Osteoblast (primary cell): ENCODE measurements at places on chromosomes 12 and 14.

GRCh38 chr12:49334226-49334625, 2.8 kb downstream of the C1QL4 start:
- DNase-seq = peak; percentile 64

GRCh38 chr14:93171376-93171775, 13.3 kb downstream of the MOAP1 start:
- DNase-seq = no peak

- DNase-seq = peak; percentile 85
These were observed 200.1 kb downstream of the DAD1 start for GRCh38 chr14:22388669-22389595.

DNA sequence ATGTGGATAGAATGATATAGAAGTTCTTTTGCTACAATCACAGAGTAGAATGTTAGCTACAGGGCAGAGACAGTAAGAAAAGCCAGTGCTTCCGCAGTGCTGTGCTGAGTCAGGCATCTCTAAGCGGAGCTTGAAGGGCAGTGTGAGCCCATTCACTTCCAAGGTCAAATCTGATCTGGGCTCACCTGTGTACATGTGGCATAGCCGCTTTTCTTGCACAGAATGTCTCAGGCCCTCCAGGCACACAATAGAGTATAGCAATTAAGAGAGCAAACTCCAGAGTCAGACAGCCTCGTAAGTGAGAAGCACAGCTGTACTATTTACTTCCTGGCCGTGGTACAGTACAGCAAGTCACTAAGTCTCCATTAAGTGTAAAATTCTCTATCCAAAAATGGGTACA, 26.8 kb downstream of the CORO1C start:
- DNase-seq = no peak

- DNase-seq = no peak
These were observed 48.8 kb upstream of the FOXN3 start for GRCh38 chr14:89465876-89466275.

DNA sequence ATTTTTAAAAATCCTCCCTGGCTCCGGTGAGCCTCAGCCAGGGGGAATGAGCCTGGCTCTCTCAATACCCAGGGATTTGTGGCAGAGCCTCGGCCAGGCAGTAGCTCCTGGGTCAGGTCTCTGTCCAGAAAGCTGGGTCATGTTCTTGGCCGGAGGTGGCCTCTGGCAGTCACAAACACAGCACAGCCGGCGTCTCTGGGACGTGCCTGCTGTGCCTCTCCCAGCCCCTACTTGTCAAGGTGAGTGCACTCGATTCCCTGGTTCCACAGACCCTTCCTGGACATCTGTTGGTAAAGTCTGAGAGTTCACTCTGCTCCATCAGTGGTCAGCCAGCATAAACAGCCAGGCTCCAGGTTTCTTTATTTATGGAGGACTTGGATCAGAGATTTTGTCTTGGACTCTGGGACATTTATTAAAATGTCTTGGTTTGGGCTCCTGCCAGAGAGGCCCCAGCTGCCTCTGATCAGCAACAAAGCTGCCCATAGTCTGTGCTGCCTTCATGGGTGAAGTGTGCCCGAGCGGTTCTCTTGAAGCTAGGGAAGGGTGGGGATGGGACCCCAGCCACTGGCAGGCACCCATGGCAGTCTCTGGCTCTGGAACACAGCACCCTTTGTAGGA, 56.7 kb downstream of the DGLUCY start:
- DNase-seq = no peak

DNA sequence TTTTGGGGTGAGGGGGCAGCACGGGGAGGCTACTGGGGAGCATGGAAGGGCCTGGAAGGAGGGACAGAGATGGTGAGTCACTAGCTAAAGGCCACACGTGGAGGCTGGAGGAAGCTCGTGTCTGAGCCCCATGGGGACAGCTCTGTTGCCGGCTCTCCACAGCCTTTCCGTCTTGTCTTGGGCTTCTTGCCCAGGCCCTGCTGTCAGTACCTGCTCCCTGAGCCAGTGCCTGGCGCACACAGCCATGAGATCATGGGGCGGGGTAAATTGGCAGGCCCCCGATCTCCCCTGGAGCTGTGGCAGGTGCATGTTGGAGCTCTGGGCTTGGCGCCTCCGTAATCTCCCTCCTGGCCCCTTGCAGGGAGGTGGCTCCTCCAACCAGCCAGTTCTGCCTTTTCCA, 16.1 kb upstream of the KRT80 start:
- DNase-seq = peak; percentile 93

DNA sequence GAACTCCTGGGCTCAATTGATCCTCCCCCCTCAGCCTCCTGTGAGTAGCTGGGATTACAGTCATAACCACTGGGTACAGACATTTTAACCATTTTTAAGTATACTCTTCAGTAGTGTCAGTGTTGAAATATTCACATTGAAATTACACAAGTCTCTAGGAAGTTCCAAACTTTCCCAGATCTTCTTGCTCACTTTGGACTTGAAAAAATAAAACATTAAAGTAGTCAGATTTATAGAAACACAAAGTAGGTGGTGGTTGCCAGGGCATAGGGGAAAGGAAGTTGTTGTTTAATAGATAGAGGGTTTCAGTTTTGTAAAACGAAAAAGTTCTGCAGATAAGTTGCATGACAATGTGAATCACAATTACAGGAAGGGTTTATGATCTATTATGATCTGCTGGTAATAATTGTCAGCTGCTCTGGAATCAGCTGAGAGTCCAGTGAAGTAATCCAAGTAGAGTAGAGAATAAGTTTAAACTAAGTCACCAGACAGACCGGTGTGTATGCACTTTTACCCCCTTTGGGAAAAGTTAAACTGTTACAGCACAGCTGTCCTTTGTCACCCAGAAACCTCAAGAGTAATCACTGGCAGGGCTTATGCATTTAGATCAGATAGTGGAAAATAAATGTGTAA, 27.4 kb downstream of the PCNX1 start:
- peak; percentile 72 for DNase-seq

- no peak for DNase-seq
These were observed 306.4 kb upstream of the TBX3 start for GRCh38 chr12:114990381-114990780.

GRCh38 chr14:85663256-85663655, 133.3 kb downstream of the FLRT2 start:
- no peak for DNase-seq

GRCh38 chr12:110717037-110717436, 25.7 kb downstream of the PPP1CC start:
- no peak for DNase-seq

DNA sequence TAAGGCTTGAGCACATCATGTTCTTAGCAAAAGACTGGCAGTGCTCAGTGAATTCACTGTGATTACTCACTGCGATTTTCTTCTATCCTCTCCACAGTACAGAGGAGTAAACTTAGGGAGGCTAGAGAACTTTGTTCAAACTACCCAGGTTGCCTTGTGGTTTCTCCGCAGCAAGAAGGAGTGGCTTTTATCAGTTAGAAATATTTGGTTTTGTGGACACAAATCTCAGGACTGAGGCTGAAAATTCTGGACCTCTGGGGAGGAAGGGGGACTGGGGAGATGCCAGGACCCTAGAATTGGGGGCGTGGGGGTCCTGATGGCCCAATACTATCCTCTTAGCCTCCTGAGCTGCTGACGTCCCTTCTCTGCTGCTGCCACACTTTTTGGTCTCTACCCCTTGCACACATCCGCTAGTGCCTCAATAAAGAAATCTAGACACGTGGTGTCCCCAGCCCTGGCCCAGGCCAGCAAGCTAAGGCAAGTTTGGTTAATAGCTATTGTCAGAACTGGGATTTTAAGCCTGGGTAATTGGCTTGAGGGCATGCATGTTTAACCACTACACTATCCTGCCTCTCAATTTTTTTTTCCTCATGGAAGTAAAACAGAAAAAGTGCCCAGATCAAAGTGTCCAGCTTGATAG, 842 bp downstream of the OAS2 start:
- no peak for DNase-seq

DNA sequence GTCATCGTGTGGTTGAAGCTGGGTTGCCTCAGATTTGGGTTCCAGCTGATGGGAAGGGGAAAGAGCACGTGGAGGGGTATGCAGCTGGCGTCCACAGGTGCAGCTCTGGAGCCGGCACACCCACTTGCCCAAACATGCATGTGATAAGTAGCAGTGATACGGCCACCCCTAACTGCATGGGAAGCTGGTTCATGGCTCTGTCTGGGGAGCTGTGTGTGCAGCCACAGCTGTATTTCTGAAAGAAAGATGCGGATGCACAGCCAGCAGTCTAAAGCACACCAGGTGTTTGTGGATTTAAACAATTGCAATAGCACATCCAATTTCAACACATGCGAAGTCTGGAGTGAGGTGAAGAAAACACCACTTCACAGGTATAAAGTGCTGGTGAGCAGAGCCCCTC, 181.4 kb downstream of the EFCAB11 start:
- no peak for DNase-seq

DNA sequence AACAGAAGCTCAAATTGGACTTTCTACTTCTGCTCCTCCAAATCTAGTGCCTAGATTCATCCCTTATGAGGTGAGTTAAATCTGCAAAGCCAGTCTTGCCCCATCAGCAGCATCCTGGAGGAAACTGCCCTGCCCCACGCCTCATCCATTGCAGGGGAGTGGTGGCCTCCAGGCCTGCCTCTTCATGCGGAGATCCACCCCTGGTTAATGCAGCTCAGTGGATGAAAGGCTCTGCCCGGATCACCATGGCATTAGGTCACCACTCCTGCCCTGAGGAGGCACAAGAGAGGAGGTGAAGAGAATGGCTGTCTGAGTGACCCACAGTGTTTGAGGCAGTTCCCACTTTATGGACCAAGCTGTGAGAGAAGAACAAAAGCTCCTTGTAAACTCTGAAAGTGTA, 218.1 kb downstream of the C12orf75 start:
- peak; percentile 1 for DNase-seq

- DNase-seq = no peak
These were observed 13.4 kb downstream of the ACOT6 start for GRCh38 chr14:73625706-73626105.

- DNase-seq = no peak
These were observed 365.6 kb upstream of the TBX3 start for GRCh38 chr12:115049614-115050013.

DNA sequence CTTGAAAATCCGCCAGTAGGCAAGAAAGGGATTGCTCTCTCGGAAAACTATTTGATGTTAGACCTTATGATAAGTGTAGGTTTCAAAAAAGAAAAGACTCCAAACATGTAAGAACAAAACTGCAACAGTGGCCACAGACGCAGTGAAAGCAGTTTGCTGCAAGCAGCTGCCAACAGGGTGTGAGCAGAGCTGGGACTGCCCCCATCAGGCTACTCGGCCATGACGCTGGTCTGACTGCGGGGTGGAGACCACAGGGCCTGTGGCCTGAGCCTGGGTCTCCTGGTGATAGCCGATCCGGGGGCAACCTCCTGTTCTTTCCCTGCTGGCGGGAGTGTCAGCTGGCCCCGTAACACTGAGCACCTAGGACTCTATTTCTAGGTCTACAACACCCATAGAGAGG, 63.2 kb downstream of the AMN start:
- DNase-seq = no peak

GRCh38 chr14:61638595-61639387, 56.5 kb upstream of the HIF1A start:
- DNase-seq = no peak

GRCh38 chr12:131782061-131782460, 46.1 kb upstream of the MMP17 start:
- DNase-seq = no peak

DNA sequence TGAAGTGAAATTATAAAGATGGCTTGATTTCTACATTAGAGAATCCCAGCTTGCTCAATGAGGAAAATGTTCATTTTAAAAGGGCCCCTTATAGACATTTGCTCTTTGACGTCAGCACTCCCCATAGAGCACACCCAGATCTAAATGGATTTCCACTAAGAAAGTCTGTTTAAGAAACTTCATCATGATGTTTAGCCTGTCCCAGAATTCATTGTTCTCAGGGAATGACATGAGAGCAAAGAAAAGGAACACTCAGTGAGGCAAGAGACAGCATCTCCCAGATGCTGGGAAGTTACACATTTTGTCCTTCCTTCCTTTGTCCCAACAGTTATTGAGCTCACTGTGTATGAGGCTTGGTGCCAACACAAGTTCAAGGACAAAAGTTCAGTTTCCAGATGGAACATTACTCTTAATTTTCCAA, 4.9 kb downstream of the PHLDA1 start:
- peak; percentile 38 for DNase-seq

- DNase-seq = no peak
These were observed 12.6 kb upstream of the SERPINA3 start for GRCh38 chr14:94599656-94600004.

DNA sequence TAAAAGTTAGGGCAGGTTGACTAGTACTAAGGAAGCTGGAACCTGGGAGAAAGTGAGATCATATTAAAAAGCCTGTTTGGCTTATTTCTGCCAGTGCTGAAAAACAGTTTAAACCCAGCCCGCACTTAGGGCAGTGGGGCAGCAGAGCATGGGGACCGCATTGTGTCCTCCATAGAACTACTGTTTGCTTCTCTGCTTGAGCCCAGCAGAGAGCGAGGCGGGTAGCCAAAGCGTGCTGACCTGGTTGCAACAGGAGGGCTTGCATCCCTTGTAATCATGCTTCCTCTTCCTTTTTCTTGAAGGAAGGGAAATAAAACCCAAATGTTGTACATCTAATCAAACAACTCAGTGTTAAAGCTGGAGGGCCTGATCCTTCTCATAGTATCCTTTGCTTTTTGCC, 82.5 kb upstream of the HOXC13 start:
- no peak for DNase-seq

- DNase-seq = no peak
These were observed 11.0 kb upstream of the FBXL14 start for GRCh38 chr12:1605129-1606020.

- DNase-seq = peak; percentile 77
These were observed 30.1 kb downstream of the NRDE2 start for GRCh38 chr14:90301668-90302090.

DNA sequence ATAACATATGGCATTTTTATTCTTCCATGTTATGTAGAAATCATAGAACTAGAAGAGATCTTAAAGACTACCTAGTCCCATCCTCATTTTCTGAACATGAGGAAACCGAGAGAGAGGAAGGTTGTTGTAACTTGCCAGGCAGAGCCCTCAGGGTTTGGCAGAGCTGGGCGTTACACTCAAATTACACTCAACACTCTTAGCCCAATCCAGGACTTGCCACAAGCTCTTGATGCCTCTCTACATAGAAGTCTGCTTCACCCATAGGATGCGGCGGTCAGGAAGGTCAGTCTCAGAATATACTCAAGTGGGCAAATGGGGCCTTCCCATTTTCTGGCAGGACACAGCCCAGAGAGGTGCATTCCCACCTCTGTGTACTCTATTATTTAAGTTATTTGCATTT, 208.1 kb downstream of the ZFP36L1 start:
- no peak for DNase-seq

- DNase-seq = no peak
These were observed 11.3 kb upstream of the PLEKHD1 start for GRCh38 chr14:69473260-69473659.

DNA sequence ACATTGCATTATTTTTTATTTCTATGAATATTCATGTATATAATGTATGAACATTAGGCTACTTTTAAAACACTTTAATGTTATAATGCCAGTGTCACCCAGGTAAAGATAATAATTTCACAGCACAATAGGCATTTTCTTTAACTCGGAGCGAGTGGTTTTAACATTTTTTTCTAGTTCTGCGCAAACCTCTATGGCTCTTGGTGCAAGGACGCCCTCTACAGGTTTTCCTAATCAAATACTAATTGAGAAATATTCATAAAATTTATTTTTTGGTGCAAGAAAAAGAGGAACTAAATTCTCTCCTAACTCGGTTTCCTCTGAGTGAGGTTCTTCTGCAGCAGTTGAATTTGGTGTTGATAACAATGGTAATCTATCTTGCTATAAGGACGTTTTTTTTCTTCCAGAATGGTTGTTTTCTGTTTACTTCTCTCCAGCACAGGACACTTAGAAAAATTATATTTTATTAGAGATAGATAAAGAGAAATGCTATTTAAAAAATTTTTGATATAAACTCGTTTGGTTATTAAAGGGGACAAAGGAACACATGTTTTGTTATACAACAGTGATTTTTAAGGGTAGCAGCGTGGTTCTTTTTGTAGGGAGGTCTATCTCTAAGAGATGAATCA, 2.4 kb upstream of the WIF1 start:
- DNase-seq = peak; percentile 87
